ENCODE measurements at places on chromosomes 11 and 22.

DNA sequence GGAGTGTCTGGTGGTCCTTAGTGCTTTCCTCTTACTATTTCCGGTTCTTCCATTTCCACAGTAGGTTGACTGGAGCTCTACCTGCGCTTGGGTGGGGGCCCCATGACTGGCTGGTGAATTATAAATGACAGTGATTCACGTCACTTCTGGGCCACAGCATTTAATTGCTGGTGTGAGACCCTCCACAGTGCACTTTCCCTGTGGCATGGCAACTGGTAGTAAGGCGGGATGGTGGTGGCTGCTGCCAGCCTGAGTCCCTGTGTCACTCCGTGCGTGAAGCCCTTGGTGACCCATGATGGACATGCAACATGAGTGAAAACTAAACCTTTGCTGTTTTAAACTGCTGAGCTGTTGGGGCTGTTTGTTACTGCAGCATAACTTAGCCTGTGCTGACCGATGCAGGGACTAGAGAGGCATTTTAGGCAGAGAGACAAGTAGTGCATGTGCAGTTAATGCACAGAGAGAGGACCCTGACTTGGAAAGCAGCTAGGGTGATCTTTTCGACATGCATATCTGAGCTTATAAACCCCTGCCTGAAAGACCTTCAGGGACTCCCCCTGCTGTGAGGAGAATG is 3.1 kb downstream of the PRDM11 start:
- peaks cover 2% of the 10 kb centered on the region for H3K36me3 ChIP-seq
- H3K4me1 ChIP-seq = peaks cover 57% of the 10 kb centered on the region
- no peak for DNase-seq

GRCh38 chr22:40241200-40241763 is 63.6 kb downstream of the TNRC6B start:
- no peak for DNase-seq
- H3K4me1 ChIP-seq = peaks cover 86% of the 10 kb centered on the region
- H3K27ac ChIP-seq = peak overlapping the region; percentile 71

DNA sequence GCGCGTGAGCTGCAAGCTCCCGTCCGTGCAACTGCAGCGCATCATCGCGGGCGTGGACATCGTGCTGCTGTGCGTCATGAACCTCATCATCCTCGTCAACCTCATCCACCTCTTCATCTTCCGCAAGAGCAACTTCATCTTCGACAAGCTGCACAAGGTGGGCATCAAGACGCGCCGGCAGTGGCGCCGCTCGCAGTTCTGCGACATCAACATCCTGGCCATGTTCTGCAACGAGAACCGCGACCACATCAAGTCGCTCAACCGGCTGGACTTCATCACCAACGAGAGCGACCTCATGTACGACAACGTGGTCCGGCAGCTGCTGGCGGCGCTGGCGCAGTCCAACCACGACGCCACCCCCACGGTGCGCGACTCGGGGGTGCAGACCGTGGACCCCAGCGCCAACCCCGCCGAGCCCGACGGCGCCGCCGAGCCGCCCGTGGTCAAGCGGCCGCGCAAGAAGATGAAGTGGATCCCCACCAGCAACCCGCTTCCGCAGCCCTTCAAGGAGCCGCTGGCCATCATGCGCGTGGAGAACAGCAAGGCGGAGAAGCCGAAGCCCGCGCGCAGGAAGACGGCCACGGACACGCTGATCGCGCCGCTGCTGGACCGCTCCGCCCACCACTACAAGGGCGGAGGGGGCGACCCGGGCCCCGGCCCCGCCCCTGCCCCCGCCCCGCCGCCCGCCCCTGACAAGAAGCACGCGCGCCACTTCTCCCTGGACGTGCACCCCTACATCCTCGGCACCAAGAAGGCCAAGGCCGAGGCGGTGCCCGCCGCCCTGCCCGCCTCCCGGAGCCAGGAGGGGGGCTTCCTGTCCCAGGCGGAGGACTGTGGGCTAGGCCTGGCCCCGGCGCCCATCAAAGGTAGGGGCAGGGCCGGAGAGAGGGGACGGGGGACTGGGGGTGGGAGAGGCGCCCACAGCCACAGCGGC is 7.3 kb downstream of the PANX2 start:
- peaks cover 22% of the 10 kb centered on the region for H3K27me3 ChIP-seq
- H3K36me3 ChIP-seq = peaks cover 1% of the 10 kb centered on the region
- no peak overlapping the region for H3K27ac ChIP-seq
- H3K4me3 ChIP-seq = no peak overlapping the region
- H3K4me1 ChIP-seq = peaks cover 10% of the 10 kb centered on the region

- no peaks in the 10 kb centered on the region for H3K4me1 ChIP-seq
- no peaks in the 10 kb centered on the region for H3K27me3 ChIP-seq
- peaks cover 5% of the 10 kb centered on the region for H3K36me3 ChIP-seq
- no peak overlapping the region for H3K27ac ChIP-seq
- H3K4me3 ChIP-seq = no peak overlapping the region
These were observed 367.1 kb upstream of the PDGFD start for GRCh38 chr11:104531075-104531474.

- DNase-seq = no peak
- H3K27me3 ChIP-seq = no peaks in the 10 kb centered on the region
- H3K36me3 ChIP-seq = peaks cover 4% of the 10 kb centered on the region
- no peak overlapping the region for H3K4me3 ChIP-seq
- no peak overlapping the region for H3K27ac ChIP-seq
These were observed 12.4 kb downstream of the C11orf21 start for GRCh38 chr11:2289350-2289749.

- no peak for DNase-seq
- H3K27me3 ChIP-seq = peaks cover 10% of the 10 kb centered on the region
- peaks cover 18% of the 10 kb centered on the region for H3K36me3 ChIP-seq
- H3K4me1 ChIP-seq = peaks cover 35% of the 10 kb centered on the region
- peak overlapping the region; percentile 84 for H3K4me3 ChIP-seq
These were observed 1.3 kb downstream of the SPTY2D1 start for GRCh38 chr11:18632841-18633240.

DNA sequence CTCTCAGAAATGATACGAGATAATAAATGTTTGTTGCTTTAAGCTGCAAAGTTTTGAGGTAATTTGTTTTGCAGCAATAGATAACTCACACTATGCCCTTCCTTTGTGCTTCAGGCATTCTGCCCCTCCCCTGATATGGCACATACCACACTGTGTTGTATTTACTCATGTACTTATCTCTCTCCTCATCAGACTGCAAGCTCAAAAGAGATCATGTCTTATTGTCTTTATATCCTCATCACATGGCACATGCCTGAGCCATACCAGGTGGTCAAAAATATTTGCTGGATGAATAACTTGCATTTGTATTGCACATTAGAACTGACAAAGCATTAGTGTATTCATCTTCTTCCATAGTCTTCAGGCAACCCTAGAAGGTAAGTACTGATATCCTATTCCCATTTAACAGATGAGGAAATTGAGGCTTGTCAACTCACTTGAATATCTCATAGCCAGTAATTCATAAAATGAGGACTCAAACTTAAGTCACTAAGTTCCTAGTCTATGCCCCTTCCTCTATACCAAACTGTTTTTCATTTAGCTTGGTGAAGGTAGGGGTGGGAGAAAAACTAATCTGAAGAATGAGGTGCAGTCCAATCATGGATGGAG is 83.9 kb upstream of the EED start:
- DNase-seq = no peak
- H3K4me3 ChIP-seq = no peak overlapping the region
- no peaks in the 10 kb centered on the region for H3K27me3 ChIP-seq
- H3K27ac ChIP-seq = no peak overlapping the region
- no peaks in the 10 kb centered on the region for H3K36me3 ChIP-seq

- peaks cover 41% of the 10 kb centered on the region for H3K27me3 ChIP-seq
- no peak overlapping the region for H3K27ac ChIP-seq
- H3K36me3 ChIP-seq = no peaks in the 10 kb centered on the region
- H3K4me3 ChIP-seq = no peak overlapping the region
- H3K4me1 ChIP-seq = no peaks in the 10 kb centered on the region
- DNase-seq = no peak
These were observed 168.8 kb downstream of the RCN1 start for GRCh38 chr11:32259641-32260081.

DNA sequence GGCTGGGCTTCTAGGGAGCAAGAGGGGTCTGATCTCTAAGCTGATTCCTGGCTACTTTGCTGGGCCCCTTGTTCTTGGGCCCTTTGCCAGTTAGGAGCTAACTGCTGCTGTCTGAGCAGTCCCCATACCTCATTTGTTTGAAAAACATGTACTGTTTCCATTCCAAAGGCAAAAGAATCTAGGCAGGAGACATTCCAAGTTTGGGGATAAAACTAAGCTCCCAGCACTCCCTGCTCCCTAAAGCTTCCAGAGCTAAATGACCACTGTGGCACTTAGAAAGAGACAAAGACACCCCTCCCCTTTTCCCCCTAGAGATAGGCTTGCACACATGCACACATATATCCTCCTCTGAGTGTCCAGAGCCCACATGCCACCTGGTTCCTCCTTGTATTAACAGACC is 22.7 kb upstream of the RRM1 start:
- no peak overlapping the region for H3K27ac ChIP-seq
- H3K36me3 ChIP-seq = peaks cover 23% of the 10 kb centered on the region
- H3K4me1 ChIP-seq = peaks cover 49% of the 10 kb centered on the region

GRCh38 chr11:63883791-63884190 is 33.2 kb downstream of the RCOR2 start:
- H3K4me1 ChIP-seq = peaks cover 62% of the 10 kb centered on the region
- H3K27ac ChIP-seq = no peak overlapping the region
- H3K36me3 ChIP-seq = peaks cover 2% of the 10 kb centered on the region
- no peak overlapping the region for H3K4me3 ChIP-seq
- DNase-seq = no peak

DNA sequence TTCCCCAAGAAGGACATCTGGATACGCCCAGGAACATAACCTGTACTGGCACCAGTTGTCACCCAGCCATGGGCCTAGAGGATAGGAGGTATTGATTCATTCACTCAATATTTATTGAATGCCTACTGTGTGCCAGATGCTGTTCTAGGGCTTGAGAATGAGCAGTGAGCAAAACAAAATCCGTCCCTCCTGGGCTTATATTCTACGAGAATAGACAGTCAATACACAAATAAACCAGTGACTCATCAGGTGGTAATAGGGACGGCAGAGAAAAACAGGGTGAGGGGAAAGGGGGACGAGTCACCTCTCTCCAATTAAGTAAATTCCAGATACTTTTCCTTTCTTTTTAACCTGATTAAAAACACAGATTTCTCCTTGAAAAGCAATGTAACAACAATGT is 103.5 kb downstream of the MICAL2 start:
- H3K4me3 ChIP-seq = no peak overlapping the region
- H3K36me3 ChIP-seq = peaks cover 51% of the 10 kb centered on the region
- peaks cover 34% of the 10 kb centered on the region for H3K4me1 ChIP-seq
- H3K27me3 ChIP-seq = no peaks in the 10 kb centered on the region
- H3K27ac ChIP-seq = no peak overlapping the region

DNA sequence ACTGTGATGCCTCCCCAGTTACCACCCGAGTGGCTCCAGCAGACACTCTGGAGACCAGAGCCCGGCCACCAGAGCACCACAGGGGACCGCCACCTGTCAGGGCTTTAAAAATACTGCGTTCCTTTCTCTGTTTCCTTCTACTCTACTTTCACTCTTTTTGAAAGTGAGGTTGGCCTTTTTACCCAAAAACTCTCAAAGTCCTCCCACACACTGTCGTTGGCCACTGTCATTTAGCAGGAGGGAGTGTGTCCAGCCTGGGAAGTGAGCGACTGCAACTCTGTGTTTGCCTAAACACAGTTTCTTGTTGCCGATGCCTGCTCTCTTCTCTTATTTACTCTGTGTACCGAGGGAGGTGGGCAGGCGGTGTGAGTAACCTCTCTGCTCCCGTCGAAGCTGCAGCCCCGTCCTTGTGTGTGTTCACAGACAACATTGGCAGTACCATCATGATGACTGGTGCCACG is 90.8 kb upstream of the CLDN5 start:
- H3K4me1 ChIP-seq = no peaks in the 10 kb centered on the region
- peaks cover 23% of the 10 kb centered on the region for H3K27me3 ChIP-seq
- DNase-seq = no peak

DNA sequence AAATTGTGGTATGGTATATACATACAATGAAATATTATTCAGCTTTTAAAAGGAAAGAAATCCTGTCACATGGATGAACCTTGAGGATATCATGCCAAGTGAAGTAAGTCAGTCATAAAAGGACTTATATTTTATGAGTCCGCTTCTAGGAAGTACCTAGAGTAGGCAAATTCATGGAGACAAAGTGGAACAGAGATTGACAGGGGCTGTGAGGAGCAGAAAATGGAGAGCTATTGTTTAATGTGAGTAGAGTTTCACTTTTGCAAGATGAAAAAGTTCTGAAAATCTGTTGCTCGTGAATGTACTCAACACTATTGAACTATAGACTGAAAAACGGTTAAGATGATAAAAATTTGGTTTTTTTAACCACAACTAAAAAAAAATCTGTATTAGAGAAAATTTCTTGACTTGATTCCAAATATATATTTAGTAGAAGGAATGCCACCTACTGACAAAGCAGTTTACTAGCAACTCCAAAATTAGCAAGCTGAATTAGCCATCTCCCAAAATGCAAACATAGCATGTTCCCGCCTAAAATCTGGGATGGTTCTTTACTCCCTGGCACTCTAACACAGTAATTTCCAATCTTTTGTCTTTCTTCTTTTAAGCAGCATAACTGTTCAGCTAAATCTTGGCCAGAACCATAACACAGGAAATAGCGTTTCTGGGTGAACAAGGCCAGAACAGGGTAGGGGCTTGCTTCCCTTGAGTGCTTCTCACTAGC is 1.5 kb downstream of the UFD1 start:
- no peak for DNase-seq
- peak overlapping the region; percentile 93 for H3K4me3 ChIP-seq
- H3K36me3 ChIP-seq = peaks cover 14% of the 10 kb centered on the region
- H3K27ac ChIP-seq = peak overlapping the region; percentile 98
- no peaks in the 10 kb centered on the region for H3K27me3 ChIP-seq
- peaks cover 43% of the 10 kb centered on the region for H3K4me1 ChIP-seq

GRCh38 chr22:23791738-23792645 is 5.2 kb downstream of the SMARCB1 start:
- peaks cover 23% of the 10 kb centered on the region for H3K4me1 ChIP-seq
- no peak for DNase-seq
- no peaks in the 10 kb centered on the region for H3K27me3 ChIP-seq
- no peak overlapping the region for H3K4me3 ChIP-seq
- peaks cover 36% of the 10 kb centered on the region for H3K36me3 ChIP-seq

GRCh38 chr11:34667810-34668582 is 47.1 kb downstream of the EHF start:
- H3K4me3 ChIP-seq = no peak overlapping the region
- no peaks in the 10 kb centered on the region for H3K36me3 ChIP-seq
- DNase-seq = no peak
- H3K27me3 ChIP-seq = peaks cover 86% of the 10 kb centered on the region

All from central memory CD8-positive, alpha-beta T cell (primary cell).